ENCODE measurements at places on chromosomes 3 and 15. TPM values are rescaled to one million over a fixed set of nuclear protein-coding genes. Genes with fewer than 3 reads are reported as not detected.

- no peak for DNase-seq
Measured at GRCh38 chr15:27449941-27450340, 479.0 kb downstream of the GABRG3 start.

- DNase-seq: peak; percentile 95
Measured at GRCh38 chr3:187986514-187986934, 167.4 kb upstream of the LPP start.

The CCDC39 gene
- not detected for polyA plus RNA-seq

The GOLGA8N gene
- 0.26 TPM for polyA plus RNA-seq

Data from mammary epithelial cell (primary cell).